Natural killer cell (primary cell): ENCODE measurements at places on chromosomes 13 and 19. TPM values are rescaled to one million over a fixed set of nuclear protein-coding genes. Genes with fewer than 3 reads are reported as not detected.
A peak's percentile ranks its signal among the peaks of the same experiment; 100 is the strongest.

The GPI gene
- 132 TPM for total RNA-seq

The ATP4B gene
- total RNA-seq, result not detected

The OR4F17 gene
- total RNA-seq, result not detected

The SERPINE3 gene
- total RNA-seq, result not detected

The ADAMTSL5 gene
- 1.0 TPM for total RNA-seq

The CYP2B6 gene
- total RNA-seq, result not detected

The THOP1 gene
- 31.6 TPM for total RNA-seq

The CCNA1 gene
- not detected for total RNA-seq

The SLC46A3 gene
- 11.9 TPM for total RNA-seq

The GRIK5 gene
- total RNA-seq, result 0.31 TPM

The GPALPP1 gene
- total RNA-seq, result 32.4 TPM

The SIGLEC10 gene
- 6.6 TPM for total RNA-seq

The NALCN gene
- not detected for total RNA-seq

The LILRB2 gene
- 41.4 TPM for total RNA-seq

The CGB5 gene
- not detected for total RNA-seq

DNA sequence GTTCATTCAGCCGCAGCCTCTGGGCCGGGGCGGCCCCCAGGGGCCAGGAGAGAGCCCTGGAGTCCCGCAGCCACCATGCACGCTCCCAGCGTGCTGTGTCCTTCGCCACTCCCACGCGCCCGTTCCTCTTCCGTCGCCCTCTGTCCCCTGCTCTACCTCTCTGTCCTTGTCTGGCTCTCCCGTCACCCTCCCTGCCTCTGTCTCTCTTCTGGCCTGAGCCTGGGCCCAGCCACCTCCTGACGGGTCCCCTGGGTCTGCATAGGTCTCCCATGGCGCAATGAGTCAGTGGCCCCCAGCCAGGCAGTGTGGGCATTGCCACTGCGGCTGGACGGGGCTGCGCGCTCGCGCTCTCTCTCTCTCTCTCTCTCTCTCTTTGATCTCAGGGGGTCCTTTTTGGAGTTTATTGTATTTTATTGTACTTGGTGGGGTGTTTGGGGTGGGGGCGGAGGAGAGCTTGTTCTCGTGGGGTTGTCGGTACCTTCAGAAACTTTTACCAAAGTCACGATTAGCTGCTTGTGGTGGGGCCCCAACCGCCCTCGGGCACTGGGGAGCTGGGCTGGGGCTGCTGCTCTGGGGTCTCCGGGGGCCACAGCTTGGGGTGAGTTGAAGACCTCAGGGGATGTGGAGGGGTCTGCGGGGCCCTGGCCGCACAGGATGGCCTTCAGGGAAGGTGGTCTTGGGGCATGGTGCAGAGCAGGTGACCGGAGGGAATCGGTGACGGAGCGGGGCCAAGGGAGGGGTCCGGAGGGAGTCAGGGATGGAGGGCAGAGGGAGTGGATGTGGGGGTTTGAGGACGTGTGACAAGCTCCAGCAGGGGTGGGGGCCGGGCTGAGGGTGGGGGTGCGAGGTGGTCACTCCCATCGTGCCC is 1.7 kb upstream of the TGFBR3L start:
- H3K27me3 ChIP-seq, result peaks cover 19% of the 10 kb centered on the region
- no peak overlapping the region for H3K27ac ChIP-seq
- peaks cover 20% of the 10 kb centered on the region for H3K4me1 ChIP-seq
- H3K36me3 ChIP-seq, result peaks cover 32% of the 10 kb centered on the region

GRCh38 chr19:35437406-35437951 is 10.6 kb upstream of the FFAR2 start:
- H3K27ac ChIP-seq, result no peak overlapping the region
- H3K4me3 ChIP-seq, result no peak overlapping the region
- H3K27me3 ChIP-seq, result no peaks in the 10 kb centered on the region
- H3K4me1 ChIP-seq, result peaks cover 23% of the 10 kb centered on the region
- DNase-seq, result no peak
- no peaks in the 10 kb centered on the region for H3K36me3 ChIP-seq

GRCh38 chr13:73657821-73658540 is 476.2 kb downstream of the KLF12 start:
- no peak overlapping the region for H3K27ac ChIP-seq
- no peak for DNase-seq
- no peak overlapping the region for H3K4me3 ChIP-seq
- no peaks in the 10 kb centered on the region for H3K27me3 ChIP-seq
- no peaks in the 10 kb centered on the region for H3K4me1 ChIP-seq
- H3K36me3 ChIP-seq, result no peaks in the 10 kb centered on the region

- no peak for DNase-seq
- H3K27me3 ChIP-seq, result no peaks in the 10 kb centered on the region
- H3K27ac ChIP-seq, result no peak overlapping the region
- H3K4me1 ChIP-seq, result no peaks in the 10 kb centered on the region
- H3K4me3 ChIP-seq, result no peak overlapping the region
These were observed 128.0 kb upstream of the VSTM2B start for GRCh38 chr19:29397748-29398147.

DNA sequence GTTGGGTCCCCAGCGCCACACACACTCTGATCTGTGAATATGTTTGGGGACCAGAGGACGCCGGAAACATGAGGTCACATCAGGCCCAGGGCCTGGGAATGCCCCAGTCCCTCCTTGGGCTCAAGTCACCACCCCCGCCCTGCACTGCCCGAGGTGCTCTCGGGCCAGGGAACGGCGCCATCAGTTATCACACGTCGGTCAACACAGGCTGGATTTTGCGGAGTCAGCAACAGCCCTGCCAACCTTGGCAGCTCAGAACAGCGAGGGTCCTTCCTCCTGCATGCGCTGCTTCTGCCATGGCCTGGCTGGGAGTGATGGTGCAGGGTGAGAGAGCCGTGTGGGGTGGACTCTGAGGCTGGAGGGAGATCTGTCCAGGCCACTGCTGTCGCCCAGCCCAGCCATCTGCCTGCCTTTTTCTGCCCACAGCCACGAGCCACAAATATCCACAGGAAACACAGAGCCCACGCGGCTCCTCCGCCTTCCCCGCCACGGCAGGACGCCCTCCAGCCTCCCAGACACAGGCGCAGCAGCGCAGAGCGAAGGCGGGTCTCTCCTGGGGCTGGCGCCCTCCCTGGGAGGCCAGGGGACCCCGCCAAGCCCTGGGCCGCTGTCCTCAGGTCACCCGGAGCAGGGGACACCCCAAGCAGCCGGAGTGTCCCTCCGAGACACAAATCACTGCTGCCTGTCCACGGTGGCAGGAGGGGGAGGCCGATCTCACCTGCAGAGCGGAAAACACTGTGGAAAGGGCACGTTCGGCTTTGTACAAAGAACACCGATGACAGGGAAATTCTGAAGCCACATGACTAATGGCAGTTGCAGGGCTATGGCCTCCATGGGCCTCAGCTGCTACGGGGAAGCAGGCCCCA is 31.6 kb upstream of the CACTIN start:
- H3K4me1 ChIP-seq, result no peaks in the 10 kb centered on the region
- peaks cover 17% of the 10 kb centered on the region for H3K36me3 ChIP-seq
- H3K4me3 ChIP-seq, result no peak overlapping the region
- no peak for DNase-seq

GRCh38 chr13:68846663-68847062 is 1261.0 kb upstream of the ATXN8OS start:
- no peaks in the 10 kb centered on the region for H3K27me3 ChIP-seq
- no peak for DNase-seq
- no peak overlapping the region for H3K27ac ChIP-seq
- no peaks in the 10 kb centered on the region for H3K36me3 ChIP-seq

DNA sequence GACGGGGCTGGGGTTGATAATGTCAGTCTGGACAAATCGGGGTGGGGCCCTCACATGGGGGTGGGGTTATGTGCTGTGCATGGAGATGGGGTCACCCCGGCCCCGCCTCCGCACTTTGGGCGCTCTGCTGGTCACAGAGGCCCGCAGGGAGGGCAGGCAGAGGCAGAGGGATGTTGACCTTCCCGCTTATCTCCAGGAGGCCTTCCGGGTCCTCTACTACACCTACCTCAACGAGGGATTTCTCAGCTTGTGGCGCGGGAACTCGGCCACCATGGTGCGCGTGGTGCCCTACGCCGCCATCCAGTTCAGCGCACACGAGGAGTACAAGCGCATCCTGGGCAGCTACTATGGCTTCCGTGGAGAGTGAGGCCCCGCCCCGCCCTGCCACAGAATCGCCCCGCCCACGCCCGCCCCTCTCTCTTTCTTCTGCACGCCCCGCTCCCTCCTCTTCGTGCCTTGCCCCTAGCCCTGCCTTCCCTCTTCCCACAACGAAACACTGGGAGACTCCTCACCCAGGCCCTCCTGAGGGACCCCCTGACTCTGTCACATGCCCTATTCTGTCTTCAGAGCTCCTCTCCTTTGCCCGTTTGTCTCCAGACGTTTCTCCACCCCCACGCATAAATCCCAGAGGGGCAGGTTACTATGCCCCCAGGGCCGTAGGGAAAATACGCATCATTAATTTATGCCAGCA is 32.8 kb downstream of the TMEM161A start:
- H3K4me3 ChIP-seq, result no peak overlapping the region
- no peak overlapping the region for H3K27ac ChIP-seq
- peaks cover 13% of the 10 kb centered on the region for H3K36me3 ChIP-seq
- no peak for DNase-seq
- H3K27me3 ChIP-seq, result no peaks in the 10 kb centered on the region

DNA sequence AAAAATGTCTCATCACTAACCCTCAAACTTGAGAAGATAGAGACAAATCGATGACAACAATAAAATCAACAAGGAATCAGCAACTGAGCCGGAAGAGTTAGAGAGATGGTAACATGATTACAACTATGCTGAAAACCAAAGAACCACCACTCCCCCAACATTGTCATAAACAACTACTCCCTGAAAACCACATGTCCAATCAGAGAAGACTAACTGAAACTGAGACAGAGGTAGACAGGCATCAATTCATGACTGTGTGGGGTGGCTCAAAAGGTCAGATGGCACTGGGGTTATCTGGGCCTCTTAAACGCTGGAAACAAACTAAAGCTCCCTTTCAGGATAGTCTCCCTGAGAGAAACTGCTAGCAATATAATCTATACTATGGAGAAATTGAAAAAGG is 488.8 kb downstream of the KCTD12 start:
- no peak for DNase-seq
- no peaks in the 10 kb centered on the region for H3K4me1 ChIP-seq
- no peak overlapping the region for H3K27ac ChIP-seq

DNA sequence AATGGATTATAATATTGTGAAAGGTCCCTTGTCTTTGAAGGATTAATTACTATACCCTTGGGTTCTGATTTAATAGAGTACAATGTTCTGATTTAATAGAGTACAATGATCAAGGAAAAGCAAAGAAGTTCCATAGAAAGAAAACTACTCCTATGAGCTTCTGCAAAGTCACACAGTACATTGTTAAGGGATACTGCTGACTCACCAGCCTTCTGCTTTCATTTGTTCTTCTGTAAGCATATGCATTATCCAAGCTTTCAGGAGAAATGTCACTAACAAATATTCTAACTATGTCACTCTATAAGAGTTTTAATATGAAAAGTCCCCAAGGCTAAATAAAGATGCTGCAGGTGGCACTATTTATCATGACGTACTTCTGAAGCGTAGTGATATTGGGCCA is 396.7 kb downstream of the RFC3 start:
- H3K36me3 ChIP-seq, result no peaks in the 10 kb centered on the region
- no peak for DNase-seq
- no peak overlapping the region for H3K4me3 ChIP-seq
- H3K4me1 ChIP-seq, result no peaks in the 10 kb centered on the region
- no peaks in the 10 kb centered on the region for H3K27me3 ChIP-seq

- no peak overlapping the region for H3K4me3 ChIP-seq
- no peaks in the 10 kb centered on the region for H3K27me3 ChIP-seq
- H3K4me1 ChIP-seq, result peaks cover 25% of the 10 kb centered on the region
- H3K36me3 ChIP-seq, result no peaks in the 10 kb centered on the region
- no peak for DNase-seq
These were observed 104.3 kb upstream of the FRY start for GRCh38 chr13:31927219-31927653.

- peaks cover 4% of the 10 kb centered on the region for H3K36me3 ChIP-seq
- no peak for DNase-seq
- no peaks in the 10 kb centered on the region for H3K4me1 ChIP-seq
- H3K4me3 ChIP-seq, result no peak overlapping the region
- no peak overlapping the region for H3K27ac ChIP-seq
- H3K27me3 ChIP-seq, result no peaks in the 10 kb centered on the region
These were observed 40.4 kb downstream of the INTS6 start for GRCh38 chr13:51412431-51412830.

GRCh38 chr13:21463424-21463823 is 4.3 kb upstream of the ZDHHC20 start:
- H3K27me3 ChIP-seq, result no peaks in the 10 kb centered on the region
- H3K27ac ChIP-seq, result no peak overlapping the region
- H3K4me1 ChIP-seq, result peaks cover 8% of the 10 kb centered on the region

- peak overlapping the region; percentile 89 for H3K27ac ChIP-seq
- no peaks in the 10 kb centered on the region for H3K27me3 ChIP-seq
- H3K4me1 ChIP-seq, result peaks cover 58% of the 10 kb centered on the region
- peaks cover 20% of the 10 kb centered on the region for H3K36me3 ChIP-seq
- peak overlapping the region; percentile 97 for H3K4me3 ChIP-seq
These were observed 11.3 kb downstream of the PEAK3 start for GRCh38 chr19:2270423-2271233.

DNA sequence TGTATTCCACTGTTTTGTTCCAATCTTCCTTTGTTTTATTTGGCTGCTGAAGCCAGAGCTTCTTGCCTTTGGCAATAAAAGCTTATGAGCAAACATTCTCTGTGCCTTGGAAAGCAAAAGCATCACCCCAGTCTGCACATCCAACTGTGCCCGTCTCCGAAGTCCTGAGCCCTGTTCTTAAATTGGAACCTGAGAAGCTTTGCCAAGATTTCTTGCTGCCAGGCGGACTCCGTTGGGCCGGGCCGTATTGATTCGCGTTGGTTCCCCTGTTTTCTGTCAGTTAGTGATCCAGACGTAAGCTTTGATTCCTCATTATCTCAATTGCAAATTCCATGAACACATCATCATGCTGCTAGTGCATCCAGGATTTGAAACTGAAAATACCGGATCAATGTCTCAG is 793.0 kb downstream of the OLFM4 start:
- H3K36me3 ChIP-seq, result no peaks in the 10 kb centered on the region
- no peak overlapping the region for H3K27ac ChIP-seq
- no peaks in the 10 kb centered on the region for H3K4me1 ChIP-seq
- no peak for DNase-seq

GRCh38 chr19:35348911-35349611 is 1.4 kb downstream of the FFAR1 start:
- H3K36me3 ChIP-seq, result no peaks in the 10 kb centered on the region
- no peak overlapping the region for H3K27ac ChIP-seq
- no peak overlapping the region for H3K4me3 ChIP-seq
- H3K4me1 ChIP-seq, result peaks cover 37% of the 10 kb centered on the region

DNA sequence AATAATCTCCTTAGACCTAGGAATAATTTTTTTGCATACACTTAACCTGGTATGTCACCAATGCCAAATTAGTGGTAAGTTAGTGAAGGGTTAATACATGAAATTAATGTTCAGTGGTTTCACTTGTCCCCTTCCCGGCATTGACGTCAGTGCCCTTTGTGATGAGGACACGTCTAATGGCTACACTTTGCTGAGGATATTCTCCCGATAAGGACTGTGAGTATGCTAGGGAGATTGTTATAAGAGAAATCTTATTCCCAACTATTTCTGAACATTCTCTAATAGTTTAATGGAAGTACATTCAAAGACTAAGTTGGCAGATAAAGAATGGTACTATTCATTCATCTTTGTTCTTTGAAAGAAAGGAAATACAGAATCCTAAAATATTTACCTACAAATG is 102.4 kb downstream of the TNFRSF19 start:
- DNase-seq, result no peak
- no peaks in the 10 kb centered on the region for H3K36me3 ChIP-seq
- H3K4me1 ChIP-seq, result no peaks in the 10 kb centered on the region
- peaks cover 8% of the 10 kb centered on the region for H3K27me3 ChIP-seq
- no peak overlapping the region for H3K4me3 ChIP-seq
- H3K27ac ChIP-seq, result no peak overlapping the region
